ENCODE measurements at places on chromosomes 1 and 21. TPM values are rescaled to one million over a fixed set of nuclear protein-coding genes. Genes with fewer than 3 reads are reported as not detected.

Gene ADCY10
- total RNA-seq, result under 0.01 TPM

DNA sequence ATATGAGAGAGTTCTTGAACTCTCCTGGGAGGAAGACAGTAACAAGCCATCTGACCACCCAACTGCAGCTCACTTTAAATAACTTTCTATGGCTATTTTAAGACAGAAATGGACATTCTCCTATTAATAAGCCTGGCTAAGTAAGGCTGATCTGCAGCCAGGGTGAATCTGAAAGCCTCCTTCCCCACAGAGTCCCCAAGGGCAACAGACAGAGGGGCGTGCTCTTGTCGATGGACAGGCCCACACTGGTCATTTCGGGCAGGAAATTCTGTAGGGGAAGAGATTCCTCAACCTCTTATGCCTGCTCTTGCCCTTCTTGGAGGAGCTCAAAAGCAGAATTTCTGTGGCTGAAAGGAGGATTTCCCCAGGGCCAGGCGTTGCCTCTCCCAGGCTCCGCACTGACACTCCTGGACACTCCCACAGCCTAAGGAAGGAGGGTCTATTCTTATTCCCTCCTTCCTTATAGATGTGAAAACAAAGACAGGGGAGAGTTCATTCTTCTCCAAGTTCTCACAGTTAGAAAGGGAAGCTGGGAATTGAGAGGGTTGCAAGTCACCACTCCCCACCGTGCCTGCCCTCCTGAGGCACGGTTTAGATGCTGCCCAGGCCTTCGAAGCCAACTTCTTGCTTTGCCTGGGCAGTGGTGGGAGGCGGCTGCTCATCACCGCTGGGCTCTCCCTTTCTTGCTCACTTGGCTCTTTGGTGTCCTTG, 17.9 kb upstream of the KANK4 start:
- no peak for DNase-seq

GRCh38 chr1:164765557-164765956, 206.6 kb downstream of the PBX1 start:
- no peak for DNase-seq

- DNase-seq, result no peak
Measured at GRCh38 chr21:23522751-23523150, 2084.5 kb downstream of the MRPL39 start.

- no peak for DNase-seq
Measured at GRCh38 chr1:240395336-240395735, 216.6 kb downstream of the GREM2 start.

Gene SNRPE
- total RNA-seq, result 53.9 TPM

DNA sequence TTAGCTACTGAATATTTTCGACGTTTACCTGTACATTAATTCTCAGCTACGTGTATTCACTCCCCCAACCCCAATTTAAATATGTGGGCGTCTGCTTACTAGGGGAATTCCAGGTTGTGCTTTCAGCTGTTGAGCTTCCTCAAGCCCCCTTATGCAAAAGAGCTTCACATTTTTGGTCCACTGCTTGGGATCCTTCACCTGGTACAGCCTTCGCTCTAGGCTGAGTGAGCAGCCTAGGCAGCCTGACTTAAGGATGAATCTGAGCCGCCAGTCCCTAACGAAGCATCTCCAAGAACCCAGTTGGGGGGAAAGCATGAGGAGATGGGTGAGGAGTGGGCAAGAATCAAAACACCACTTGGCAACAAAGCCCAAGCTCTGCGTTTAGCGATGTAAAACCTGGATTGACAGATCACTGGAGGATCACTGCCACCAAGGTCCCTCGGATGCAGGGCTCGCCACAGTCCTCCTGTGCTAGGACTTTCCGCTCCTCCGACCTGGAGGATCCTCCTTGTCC, 674 bp downstream of the BCL10 start:
- peak; percentile 40 for DNase-seq

DNA sequence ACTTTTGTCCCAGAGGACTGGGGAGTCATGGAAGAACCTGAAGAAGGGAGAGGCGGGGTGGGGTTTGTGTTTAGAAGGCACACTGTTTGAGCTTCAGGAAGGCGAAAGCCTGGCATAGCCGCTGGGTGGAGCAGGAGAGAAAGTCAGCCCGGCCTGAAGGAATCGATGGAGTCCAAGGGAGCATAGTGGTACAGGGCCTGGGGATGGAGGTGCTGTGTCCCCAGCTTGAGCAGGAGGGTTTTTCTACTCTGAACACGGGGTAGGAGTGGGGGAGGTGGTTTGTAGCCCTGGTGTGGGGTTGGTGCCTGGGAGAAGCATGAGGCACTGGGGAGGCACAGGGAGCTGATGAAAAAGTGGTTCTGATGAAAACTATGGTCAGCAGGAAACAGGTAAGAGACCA, 4.7 kb upstream of the CCDC24 start:
- no peak for DNase-seq

- peak; percentile 76 for DNase-seq
Measured at GRCh38 chr1:224333309-224333926, 3.4 kb upstream of the NVL start.

- no peak for DNase-seq
Measured at GRCh38 chr1:53583021-53583867, 124.0 kb downstream of the DMRTB1 start.

Gene NCAM2
- total RNA-seq, result under 0.01 TPM

DNA sequence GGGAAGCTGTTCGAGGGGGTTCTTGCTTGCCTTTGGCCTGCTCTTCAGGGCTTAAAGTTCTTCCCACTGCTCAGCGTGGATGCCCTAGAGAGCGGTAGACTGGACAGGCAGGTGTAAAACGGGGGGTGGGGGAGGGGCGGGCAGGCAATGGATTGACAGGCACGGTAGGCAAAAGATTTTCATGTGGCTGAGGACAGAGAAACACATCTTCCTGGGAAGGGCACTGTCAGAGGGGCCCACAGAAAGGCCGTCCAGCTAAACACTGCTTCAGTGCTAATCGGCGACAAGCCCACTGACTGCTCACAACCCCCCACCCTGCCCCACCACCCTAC, 412 bp downstream of the ABCA4 start:
- no peak for DNase-seq

GRCh38 chr1:35285771-35286606, 17.5 kb downstream of the ZMYM4 start:
- DNase-seq, result no peak

- DNase-seq, result no peak
Measured at GRCh38 chr1:65568285-65568684, 147.8 kb downstream of the LEPR start.

DNA sequence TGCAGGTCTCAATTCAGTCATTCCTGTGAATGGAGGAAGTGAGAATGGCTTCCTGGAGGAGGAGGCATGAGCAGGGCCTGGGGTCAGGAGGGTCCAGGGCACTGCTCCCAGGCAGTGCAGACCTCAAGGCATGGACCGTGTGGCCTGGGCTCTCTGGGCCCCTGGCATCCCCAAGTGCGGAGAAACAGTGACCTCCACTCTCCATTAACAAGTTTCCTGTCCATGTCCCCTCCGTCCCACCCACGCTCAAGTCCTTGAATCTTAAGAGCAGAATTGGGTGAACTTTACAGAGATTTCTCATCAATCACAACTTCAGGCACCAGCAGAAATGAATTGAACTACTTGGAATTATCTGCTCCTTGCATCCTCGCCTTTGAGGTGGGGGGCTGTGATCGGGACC, 211.1 kb downstream of the NPHP4 start:
- no peak for DNase-seq

All from hematopoietic multipotent progenitor cell (in vitro differentiated cells).